Activated CD4-positive, CD25-positive, alpha-beta regulatory T cell treated with anti-CD3 and anti-CD28 coated beads, Interleukin-2, amount 50 U/mL, for 16 hours (primary cell): ENCODE measurements at places on chromosomes 6 and 20.

DNA sequence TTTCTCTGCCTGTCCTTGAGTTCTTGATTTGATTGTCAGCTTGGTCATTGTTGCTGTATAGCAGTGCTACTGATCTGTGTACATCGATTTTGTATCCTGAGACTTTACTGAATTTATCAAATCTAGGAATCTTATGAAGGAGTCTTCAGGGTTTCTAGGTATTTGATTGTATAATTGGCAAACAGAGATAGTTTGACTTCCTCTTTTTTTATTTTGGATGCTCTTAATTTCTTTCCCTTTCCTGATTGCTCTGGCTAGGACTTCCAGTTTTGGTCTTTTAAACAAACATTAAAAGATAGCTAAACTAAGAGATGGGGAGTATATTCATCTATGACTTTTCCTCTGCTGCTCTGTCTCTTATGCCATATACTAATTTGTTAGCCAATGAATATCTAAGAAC, 62.4 kb downstream of the NCOA7 start:
- DNase-seq = no peak

GRCh38 chr6:138529478-138529877, 30.2 kb upstream of the NHSL1 start:
- DNase-seq = no peak

DNA sequence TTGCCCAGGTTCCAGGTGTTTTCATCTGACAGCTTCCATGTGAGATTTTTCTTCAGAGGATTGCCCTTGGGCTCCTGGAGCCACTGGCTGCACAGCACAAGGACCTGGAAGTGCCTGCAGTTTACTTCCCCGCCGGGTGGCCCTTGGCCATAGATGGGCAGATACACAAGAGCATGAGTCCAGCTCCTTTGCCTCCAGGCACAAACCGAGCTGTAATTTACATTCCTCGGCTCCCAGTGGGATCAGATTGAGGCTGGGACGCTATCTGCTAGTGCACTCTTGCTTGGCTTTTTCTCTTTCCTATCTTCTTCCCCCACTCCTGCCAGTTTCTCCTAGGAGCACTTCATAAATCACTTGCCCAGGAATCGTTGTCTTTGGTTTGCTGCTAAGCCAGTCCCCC, 85.4 kb upstream of the RALY start:
- no peak for DNase-seq

DNA sequence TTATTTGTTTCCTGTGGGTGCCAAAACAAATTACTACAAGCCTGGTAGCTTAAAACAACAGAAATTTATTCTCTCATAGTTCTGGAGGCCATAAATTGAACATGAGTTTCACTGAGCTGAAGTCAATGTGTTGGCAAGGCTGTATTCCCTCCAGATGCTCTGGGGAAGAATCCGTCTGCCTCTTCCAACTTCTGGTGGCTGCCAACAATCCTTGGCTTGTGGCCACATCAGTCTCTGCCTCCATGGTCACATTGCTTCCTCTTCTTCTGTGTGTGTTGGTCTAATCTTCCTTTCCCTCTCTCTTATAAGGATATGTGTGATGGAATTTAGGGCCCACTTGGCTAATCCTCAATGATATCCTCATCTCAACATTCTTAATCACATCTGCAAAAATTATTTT, 92.8 kb upstream of the EPB41L1 start:
- no peak for DNase-seq
